ENCODE measurements at places on chromosomes 5 and 9.

GRCh38 chr9:121674952-121675351, 23.5 kb downstream of the DAB2IP start:
- peak; percentile 96 for DNase-seq

- DNase-seq = peak; percentile 26
Measured at GRCh38 chr5:159094745-159095144, 5.0 kb downstream of the EBF1 start.

DNA sequence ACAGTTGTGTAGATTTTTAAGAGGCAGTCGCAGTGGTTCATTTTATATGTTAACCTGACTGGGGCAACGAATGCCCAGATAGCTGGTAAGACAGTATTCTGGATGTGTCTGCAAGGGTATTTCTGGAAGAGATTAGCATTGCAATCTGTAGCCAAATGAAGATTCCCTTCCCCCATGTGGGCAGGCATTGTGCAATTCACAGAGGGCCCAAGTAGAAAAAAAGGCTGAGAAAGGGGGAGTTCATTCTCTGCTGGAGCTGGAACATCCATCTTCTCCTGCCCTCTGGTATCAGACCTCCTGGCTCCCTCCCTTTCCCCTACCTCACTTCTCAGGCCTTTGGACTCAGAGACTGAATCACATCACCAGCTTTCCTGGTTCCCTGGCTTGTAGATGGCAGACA, 70.6 kb downstream of the TENT4A start:
- DNase-seq = no peak

DNA sequence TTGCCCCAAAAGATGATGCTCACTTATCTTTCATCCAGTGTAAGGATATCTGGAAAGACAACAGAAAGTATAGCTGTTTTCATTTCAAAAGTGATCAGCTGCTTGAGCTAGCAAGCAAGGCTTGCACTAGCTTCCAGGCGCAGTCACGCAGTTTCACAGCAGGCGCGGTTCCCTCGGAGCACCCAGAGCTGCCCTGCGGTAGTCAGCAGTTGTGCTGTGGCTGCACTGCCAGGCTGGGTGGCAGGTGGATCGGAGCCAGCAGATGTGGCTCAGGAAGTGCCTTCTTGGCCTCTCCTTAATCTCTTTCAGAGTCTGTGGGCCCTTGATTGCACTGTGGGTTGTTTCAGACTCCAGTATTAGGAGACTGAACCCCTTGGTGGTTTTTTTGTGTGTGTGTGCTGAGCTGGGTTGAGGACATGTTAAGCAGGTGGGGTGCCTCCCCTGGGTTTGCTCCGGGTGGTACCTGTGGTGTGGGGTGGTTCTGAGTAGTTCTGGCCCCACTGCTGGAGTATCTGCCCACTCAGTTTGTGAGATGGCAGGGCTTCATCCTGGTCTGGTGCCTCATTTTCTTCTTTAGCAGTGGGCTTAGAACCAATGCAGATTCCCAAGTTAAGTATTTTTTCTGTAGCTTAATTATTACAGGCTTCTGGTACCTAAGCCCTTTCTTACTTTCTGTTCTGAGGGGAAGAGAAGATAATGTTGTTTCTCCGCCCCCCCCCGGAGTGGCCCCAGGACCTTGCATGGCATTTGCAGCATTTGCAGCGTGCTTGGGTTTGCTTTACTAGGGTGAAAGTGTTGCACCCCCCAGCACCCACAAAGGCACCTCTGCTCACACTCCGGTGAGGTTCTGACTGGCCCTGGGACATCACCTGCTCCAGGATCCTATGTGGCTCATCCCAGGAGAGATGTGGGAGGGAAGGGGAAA, 16.4 kb downstream of the TENT4A start:
- no peak for DNase-seq

GRCh38 chr9:124755061-124755460, 16.1 kb downstream of the NR6A1 start:
- no peak for DNase-seq

GRCh38 chr5:15521381-15522186, 21.6 kb downstream of the FBXL7 start:
- no peak for DNase-seq

DNA sequence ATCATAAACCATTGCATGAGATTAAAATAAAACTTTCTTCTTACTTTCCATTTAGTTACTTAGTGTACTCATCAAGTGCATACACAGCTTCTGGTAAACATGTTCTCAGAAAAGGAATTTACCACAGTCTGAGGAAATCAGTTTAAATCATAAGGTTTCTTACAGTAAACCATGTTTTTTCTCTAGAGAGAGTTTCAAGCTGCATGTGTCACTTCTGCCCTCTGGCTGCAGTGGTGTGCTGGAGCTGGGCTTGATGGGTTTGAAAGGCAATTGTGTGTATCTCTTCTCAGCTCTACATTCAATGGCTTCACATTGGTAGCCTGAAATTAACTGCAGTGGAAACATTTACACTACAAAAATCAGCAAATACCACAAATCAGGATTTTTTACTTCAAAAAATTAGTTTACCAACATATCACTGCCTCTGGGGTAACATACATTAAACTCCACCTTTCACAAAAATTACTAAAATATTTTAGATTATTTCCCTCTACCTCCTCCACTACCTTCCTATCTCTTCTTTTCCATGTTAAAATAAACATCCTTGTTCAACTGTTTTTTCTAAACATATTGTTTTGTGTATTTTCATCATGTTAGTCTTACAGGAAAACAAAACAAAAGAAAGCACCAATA, 414.3 kb downstream of the ANXA1 start:
- DNase-seq = peak; percentile 24

- no peak for DNase-seq
Measured at GRCh38 chr9:83569326-83569725, 31.1 kb upstream of the FRMD3 start.

GRCh38 chr5:154403234-154403633, 42.6 kb upstream of the SAP30L start:
- no peak for DNase-seq

DNA sequence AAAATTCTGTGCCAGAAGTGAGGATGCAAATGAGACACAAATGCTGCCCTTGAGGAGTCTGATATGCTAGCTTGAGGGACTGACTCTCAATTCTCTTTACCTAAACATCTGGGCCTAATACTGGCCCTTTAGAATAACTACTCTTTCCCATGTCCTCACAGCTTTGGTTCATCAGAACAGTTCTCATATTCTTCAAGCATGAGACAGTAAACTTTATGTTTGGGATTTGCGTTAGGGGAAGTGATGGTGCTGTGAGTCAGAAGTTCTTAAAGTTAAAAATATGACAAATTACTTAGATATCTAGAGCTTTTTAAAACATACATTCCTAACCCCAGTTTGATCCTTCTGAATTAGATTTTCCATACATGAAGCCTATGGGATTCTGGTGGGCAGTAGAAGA, 665.0 kb upstream of the RGMB start:
- DNase-seq = no peak

GRCh38 chr5:113202287-113202686, 225.7 kb downstream of the DCP2 start:
- DNase-seq = no peak

DNA sequence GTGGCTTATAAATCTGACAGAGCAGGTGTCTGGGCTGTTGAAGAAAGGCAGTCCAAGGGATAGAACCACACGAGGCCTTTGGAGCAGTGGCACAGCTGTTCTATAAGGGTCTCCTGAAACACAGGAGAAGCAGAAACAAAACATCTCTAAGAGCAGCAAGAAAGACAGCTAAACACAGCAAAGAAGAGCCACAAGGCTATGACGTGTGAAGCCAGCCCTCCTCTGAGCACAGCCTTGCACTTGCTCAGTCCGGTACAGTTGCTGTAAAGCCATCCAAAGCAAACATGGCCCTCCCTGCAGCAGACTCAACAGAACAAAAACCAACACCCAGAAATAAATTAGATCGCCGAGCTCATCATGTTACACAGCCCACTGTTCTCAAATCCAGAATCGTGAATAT, 2.6 kb upstream of the GZMK start:
- no peak for DNase-seq

DNA sequence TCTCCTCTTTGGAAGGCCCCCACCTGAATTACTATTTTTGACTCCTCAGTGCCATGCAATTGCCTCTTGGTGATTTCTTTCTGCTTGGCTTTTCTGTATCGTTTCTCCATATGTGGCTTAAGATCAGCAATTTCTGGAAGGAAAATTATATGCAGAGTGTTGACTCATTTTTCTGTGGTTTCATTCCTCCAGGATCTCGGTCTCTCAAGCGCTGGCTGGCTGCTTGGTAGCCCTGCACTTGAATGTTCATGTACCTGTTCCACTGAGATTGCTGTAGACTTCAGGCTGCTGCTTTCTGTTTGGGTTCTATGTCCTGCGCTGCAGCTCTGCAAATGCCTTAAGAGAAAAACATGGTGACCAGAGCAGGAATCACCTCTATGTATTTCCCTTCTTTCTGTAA, 77.6 kb downstream of the INIP start:
- DNase-seq = no peak

GRCh38 chr5:163757344-163757743, 251.9 kb downstream of the MAT2B start:
- no peak for DNase-seq

GRCh38 chr5:172503925-172504700, 49.8 kb upstream of the SH3PXD2B start:
- DNase-seq = no peak

DNA sequence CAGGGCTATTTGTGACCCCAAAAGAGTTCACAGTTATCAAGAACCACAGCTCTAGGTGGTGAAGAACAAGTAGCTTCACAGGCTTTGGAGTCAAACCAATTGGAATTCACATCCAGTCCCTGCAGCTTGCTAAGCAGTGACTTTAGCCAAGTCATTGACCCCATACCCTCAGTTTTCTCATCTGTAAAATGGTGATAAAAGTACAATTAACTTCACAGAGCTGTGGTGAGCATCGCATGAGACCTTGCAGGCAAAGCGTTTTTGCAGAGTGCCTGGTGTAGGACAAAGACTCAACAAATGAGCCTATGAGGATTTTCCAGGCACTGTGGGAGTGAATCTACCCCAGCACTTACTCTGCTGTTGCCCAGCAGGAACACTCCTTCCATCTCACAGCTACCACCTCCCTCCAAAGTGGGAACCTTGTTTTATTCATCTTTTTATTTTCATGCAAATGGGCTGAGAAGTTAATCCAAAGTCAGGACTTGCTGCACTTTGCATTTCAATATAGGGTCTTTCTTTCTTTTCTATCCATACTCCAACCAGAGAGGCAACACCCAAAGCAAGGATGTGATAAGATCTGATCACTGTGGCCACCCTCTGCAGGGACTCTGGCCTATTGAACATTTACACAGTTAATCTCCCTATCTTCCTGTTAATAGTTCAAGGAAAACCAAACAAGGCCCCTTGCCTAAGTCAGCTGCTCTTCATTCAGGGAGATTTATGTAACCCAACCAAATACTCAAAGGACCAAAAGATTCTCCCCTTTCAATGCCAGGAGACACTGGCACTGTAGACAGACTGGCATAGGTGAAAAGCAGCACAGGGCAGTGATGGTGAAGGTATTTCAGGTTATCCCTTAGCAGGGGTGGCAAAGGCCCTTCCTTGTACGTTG, 41.9 kb downstream of the ABCA1 start:
- DNase-seq = no peak

GRCh38 chr5:137040641-137041340, 458.3 kb downstream of the SPOCK1 start:
- DNase-seq = no peak

GRCh38 chr9:124191691-124192395, 65.9 kb upstream of the NEK6 start:
- no peak for DNase-seq

DNA sequence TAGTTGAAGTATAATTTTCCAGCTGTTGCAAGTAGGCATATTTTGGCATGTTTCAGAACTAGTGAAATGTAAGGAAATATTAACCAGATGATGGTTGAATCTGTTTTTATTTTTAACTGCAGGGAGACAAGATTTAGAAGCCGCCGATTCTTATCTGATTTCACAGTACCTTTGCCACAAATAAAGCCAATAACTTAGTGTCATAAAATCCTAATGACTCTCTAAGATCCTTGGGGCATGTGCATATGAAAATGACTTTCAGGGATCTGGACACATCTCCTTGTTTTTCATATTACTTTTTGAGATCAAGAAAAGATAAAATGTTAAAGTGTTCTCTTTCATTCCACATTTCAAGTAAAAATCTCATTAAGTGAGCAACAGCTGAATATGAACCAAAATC, 125.8 kb upstream of the CNTLN start:
- no peak for DNase-seq

- no peak for DNase-seq
Measured at GRCh38 chr9:4353236-4353635, 53.4 kb upstream of the GLIS3 start.

DNA sequence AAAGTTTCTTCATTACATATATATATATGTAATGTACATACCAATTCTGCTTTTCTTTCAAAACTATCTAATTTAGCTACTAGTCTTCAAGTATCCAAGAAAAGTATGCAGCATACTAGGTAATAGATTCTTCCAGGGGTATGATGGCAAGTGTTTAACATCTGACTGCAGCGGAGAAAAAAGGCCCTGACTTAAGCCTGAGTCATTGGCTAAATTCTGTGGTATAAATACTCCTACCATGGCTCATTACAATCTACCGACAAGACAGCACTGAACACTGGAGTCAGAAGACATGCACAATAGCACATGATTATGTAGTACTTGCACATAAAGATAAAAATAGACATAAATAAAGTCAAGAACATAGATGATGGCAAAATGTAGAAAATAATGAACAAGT, 439.9 kb downstream of the BRINP1 start:
- no peak for DNase-seq

DNA sequence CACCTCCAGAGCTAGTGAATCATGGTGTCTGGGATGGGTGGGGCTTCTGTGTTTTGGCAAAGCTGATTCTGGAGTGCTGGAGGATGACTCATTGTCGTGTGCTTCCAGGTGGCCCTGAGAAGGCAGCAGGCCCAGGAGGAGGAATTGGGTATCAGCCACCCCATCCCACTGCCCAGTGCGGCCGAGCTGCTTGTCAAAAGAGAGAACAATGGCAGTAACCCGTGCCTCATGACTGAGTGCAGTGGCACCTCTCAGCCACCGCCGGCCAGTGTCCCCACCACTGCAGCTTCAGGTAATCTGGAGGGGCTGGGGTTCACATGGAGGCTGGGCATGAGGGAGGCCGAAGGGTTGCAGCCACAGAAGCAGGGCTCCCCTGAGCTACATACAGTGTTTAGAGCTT, 5.4 kb downstream of the DMRT1 start:
- peak; percentile 23 for DNase-seq

- no peak for DNase-seq
Measured at GRCh38 chr5:41822036-41822435, 48.2 kb downstream of the OXCT1 start.

GRCh38 chr5:173310218-173310769, 17.9 kb downstream of the STC2 start:
- no peak for DNase-seq

- no peak for DNase-seq
Measured at GRCh38 chr5:112657804-112658203, 79.9 kb upstream of the APC start.

DNA sequence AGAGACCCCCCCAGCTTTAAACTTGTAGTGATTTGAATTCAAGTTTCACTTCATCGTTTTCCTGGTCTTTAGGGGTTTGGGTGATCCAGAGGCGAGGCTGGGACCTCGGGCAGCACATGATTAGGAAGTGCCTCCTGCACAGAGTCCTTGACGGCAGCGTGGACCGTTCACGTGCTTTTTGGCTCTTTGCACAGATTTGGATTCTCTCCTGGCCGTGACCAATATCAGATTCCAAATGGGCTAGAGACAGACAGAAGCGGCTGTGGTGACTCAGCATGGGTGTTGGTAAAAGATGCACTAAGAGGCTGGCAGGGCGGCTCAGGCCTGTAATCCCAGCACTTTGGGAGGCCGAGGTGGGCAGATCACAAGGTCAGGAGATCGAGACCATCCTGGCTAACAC, 117.2 kb upstream of the CACNA1B start:
- DNase-seq = no peak

- no peak for DNase-seq
Measured at GRCh38 chr5:144142824-144143162, 27.7 kb downstream of the YIPF5 start.
